Ascending aorta (tissue), 2 donors: ENCODE measurements at places on chromosomes 6 and 20. TPM values are rescaled to one million over a fixed set of nuclear protein-coding genes. Genes with fewer than 3 reads are reported as not detected.

The TGM3 gene
- total RNA-seq, result not detected

The FUT9 gene
- not detected for total RNA-seq

The CCN6 gene
- total RNA-seq, result not detected

DNA sequence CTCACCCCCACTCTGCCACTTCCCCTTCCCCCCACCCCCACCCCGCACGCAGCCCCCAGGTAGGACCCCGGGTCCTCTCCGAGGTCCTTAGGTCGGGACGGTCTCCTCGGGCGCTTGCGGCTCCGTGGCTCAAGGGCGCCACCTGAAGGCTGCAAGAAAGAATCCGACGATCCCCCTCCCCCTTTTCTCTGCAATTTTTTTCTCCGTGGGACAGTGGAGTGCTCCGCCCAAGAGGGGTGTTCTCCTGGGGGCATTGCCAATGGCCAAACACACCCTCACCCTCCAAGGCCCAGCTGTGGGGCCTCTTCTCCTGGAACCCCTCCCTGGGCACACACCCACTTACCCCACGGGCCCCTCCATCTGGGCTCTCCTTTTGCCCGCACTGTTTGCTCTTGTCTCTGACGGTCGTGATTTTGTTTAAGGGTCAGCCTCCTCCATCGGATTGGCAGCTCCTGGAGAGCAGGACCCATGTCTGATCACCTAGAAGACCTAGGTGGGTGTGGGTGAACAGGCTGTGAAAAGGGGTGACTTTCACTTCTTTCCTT lies 1.1 kb upstream of the TMEM74B start:
- H3K27ac ChIP-seq, result no peak overlapping the region
- H3K4me1 ChIP-seq, result peaks cover 4% of the 10 kb centered on the region
- peaks cover 7% of the 10 kb centered on the region for H3K27me3 ChIP-seq
- DNase-seq, result no peak
- peak overlapping the region; percentile 62 for H3K4me3 ChIP-seq

DNA sequence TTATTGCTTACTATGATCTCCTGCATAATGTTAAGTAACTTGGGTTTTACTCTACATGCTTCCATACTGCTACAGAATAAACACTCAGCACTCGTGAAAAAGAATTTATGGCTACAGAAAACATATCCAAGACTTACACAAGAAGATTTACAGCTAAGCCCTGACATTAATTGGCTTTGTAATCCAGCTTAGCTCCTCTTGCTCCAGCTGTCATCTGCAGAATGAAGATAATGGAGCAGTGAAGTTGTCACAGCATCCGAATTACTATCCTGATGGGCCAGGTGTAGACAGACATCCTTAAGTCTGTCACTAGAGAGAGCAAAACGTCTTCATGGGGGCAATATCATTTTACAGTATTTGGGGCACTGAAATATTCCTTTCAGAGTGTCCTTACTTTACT lies 155.3 kb downstream of the PRKN start:
- DNase-seq, result no peak
- no peak overlapping the region for H3K4me3 ChIP-seq
- H3K27ac ChIP-seq, result no peak overlapping the region
- no peaks in the 10 kb centered on the region for H3K36me3 ChIP-seq

DNA sequence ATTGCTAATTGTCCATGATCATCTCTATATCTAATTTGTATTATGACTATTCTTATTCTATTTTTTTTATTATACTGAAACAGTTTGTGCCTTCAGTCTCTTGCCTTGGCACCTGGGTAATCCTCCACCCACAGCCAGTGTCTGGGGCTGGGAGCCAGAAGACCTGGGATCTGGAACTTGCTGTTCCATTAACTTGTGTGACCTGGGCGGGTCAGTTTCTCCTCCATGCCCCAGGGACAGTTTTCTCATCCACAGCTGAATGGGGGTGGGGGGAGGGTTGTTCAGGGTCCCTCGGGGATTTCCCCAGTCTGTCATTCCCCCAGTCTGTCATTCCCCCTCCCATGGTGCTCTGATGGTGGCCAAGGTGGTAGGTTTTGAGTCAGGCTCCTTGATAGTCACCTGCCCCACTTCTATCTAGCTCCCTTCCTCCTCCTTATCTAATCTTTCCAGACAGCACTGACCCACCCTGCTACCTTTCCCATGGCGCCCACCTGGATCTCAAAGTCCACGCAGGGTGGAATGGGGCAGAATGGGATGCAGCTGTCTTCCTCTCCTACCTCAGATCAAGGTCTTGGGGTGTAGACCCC lies 10.9 kb downstream of the ITPR3 start:
- no peaks in the 10 kb centered on the region for H3K36me3 ChIP-seq
- no peak for DNase-seq
- H3K4me3 ChIP-seq, result no peak overlapping the region
- H3K27ac ChIP-seq, result no peak overlapping the region
- H3K27me3 ChIP-seq, result no peaks in the 10 kb centered on the region

GRCh38 chr6:76644231-76644630 lies 571.8 kb upstream of the IMPG1 start:
- no peak overlapping the region for H3K27ac ChIP-seq
- no peak overlapping the region for H3K4me3 ChIP-seq
- no peaks in the 10 kb centered on the region for H3K36me3 ChIP-seq

GRCh38 chr6:31734821-31735406 lies 1.4 kb downstream of the CLIC1 start:
- peaks cover 37% of the 10 kb centered on the region for H3K36me3 ChIP-seq
- peak overlapping the region; percentile 67 for H3K4me3 ChIP-seq
- no peaks in the 10 kb centered on the region for H3K27me3 ChIP-seq
- DNase-seq, result peak; percentile 53

- no peaks in the 10 kb centered on the region for H3K4me1 ChIP-seq
- no peak overlapping the region for H3K27ac ChIP-seq
- no peaks in the 10 kb centered on the region for H3K27me3 ChIP-seq
- DNase-seq, result no peak
Measured at GRCh38 chr6:53691252-53691651, 25.7 kb upstream of the KLHL31 start.

GRCh38 chr6:52547647-52548352 lies 29.1 kb downstream of the TRAM2 start:
- no peak for DNase-seq
- no peak overlapping the region for H3K4me3 ChIP-seq
- no peaks in the 10 kb centered on the region for H3K27me3 ChIP-seq
- H3K4me1 ChIP-seq, result peaks cover 83% of the 10 kb centered on the region

DNA sequence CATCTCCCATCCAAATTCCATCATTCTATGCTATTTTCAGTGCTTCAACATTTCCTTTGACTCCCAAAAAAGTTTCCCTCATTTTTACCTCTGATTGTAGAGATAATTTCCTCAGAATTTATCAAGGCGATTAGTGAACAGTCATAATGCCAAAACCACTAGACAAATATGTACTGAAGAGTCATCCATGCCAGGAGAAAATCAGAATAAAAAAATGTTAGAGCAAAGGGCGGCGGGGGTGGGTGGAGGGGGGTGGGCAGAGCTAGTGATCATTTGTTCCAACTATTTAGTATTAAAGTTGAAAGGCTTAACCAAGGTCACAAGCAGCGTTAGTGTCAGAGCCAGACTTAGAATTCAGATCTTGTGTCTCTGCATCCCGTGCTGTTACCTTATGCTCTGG lies 5.3 kb upstream of the ADGRF5 start:
- H3K27ac ChIP-seq, result no peak overlapping the region
- no peak for DNase-seq
- peaks cover 6% of the 10 kb centered on the region for H3K4me1 ChIP-seq

DNA sequence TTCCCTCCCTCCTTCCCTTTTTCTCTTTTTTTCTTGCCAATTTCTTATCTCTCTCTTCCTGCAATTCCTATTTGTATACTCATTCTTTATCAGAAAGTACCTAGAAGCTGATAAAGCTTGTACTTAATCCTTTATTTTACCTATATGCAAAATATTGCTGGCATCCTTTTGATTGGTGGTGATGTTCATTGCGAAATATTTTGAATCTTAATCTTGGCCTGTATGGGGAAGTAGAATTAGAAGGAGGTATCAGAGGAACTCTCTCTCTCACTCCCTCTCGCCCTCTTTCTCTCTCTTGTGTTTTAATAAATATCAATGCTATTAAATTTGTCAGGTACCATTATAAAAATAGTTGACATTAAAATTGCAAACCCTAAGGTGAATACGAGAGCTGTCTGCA lies 52.8 kb downstream of the UST start:
- H3K4me1 ChIP-seq, result peaks cover 9% of the 10 kb centered on the region
- no peak for DNase-seq
- no peak overlapping the region for H3K4me3 ChIP-seq

DNA sequence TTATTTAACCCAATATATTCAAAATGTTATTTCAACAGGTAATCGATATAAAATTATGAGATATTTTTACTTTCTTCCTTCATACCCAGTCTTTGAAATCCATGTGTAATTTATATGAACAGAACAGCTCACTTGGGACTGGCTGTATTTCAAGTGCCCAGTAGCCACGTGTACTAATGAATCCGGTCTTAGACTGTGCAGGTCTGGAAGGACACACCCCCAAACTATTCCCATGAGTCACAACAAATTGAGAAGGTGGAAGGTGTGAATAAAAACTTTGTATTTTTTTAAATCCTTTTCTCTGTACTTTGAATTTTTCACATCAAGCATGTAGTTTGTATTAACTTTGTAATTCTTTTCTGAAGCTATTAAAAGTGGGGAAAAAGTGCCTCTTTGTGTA lies 2.8 kb downstream of the UNC5CL start:
- no peak for DNase-seq
- H3K4me1 ChIP-seq, result no peaks in the 10 kb centered on the region
- no peak overlapping the region for H3K27ac ChIP-seq
- H3K36me3 ChIP-seq, result no peaks in the 10 kb centered on the region
- H3K27me3 ChIP-seq, result no peaks in the 10 kb centered on the region

GRCh38 chr6:26216359-26216885 lies 129.2 kb downstream of the HFE start:
- H3K36me3 ChIP-seq, result no peaks in the 10 kb centered on the region
- H3K4me3 ChIP-seq, result peak overlapping the region; percentile 55
- DNase-seq, result no peak

DNA sequence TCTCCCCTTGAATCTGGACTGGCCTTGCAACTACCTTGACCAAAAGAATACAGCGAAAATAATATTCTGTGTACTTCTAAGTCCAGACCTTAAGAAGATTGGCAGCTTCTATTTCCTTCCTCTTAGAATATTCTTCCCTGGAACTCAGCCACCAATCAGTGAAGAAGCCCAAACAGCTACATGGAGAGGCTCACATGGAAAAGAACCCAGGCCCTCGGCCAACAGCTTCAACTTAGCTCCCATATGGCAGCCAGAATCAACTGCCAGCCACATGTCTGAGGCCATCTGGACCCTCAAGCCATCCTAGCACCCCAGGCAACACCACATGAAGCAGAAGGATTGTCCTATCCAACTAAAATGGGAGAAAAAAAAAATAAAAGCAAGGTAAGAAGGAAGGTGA lies 178.8 kb downstream of the IBTK start:
- DNase-seq, result no peak
- H3K27ac ChIP-seq, result no peak overlapping the region
- no peaks in the 10 kb centered on the region for H3K27me3 ChIP-seq
- H3K4me1 ChIP-seq, result peaks cover 3% of the 10 kb centered on the region
- no peaks in the 10 kb centered on the region for H3K36me3 ChIP-seq

GRCh38 chr20:35731469-35731788 lies 10.6 kb downstream of the RBM39 start:
- H3K4me1 ChIP-seq, result peaks cover 5% of the 10 kb centered on the region
- no peak overlapping the region for H3K27ac ChIP-seq
- H3K4me3 ChIP-seq, result no peak overlapping the region
- H3K27me3 ChIP-seq, result no peaks in the 10 kb centered on the region
- peaks cover 87% of the 10 kb centered on the region for H3K36me3 ChIP-seq

- H3K4me3 ChIP-seq, result no peak overlapping the region
- no peaks in the 10 kb centered on the region for H3K27me3 ChIP-seq
- no peaks in the 10 kb centered on the region for H3K4me1 ChIP-seq
- H3K27ac ChIP-seq, result no peak overlapping the region
- no peaks in the 10 kb centered on the region for H3K36me3 ChIP-seq
- DNase-seq, result no peak
Measured at GRCh38 chr20:24049081-24049480, 60.5 kb upstream of the GGTLC1 start.

- H3K27me3 ChIP-seq, result no peaks in the 10 kb centered on the region
- no peaks in the 10 kb centered on the region for H3K4me1 ChIP-seq
- DNase-seq, result no peak
- no peak overlapping the region for H3K4me3 ChIP-seq
- H3K27ac ChIP-seq, result no peak overlapping the region
Measured at GRCh38 chr6:134678436-134678889, 271.4 kb downstream of the ALDH8A1 start.

DNA sequence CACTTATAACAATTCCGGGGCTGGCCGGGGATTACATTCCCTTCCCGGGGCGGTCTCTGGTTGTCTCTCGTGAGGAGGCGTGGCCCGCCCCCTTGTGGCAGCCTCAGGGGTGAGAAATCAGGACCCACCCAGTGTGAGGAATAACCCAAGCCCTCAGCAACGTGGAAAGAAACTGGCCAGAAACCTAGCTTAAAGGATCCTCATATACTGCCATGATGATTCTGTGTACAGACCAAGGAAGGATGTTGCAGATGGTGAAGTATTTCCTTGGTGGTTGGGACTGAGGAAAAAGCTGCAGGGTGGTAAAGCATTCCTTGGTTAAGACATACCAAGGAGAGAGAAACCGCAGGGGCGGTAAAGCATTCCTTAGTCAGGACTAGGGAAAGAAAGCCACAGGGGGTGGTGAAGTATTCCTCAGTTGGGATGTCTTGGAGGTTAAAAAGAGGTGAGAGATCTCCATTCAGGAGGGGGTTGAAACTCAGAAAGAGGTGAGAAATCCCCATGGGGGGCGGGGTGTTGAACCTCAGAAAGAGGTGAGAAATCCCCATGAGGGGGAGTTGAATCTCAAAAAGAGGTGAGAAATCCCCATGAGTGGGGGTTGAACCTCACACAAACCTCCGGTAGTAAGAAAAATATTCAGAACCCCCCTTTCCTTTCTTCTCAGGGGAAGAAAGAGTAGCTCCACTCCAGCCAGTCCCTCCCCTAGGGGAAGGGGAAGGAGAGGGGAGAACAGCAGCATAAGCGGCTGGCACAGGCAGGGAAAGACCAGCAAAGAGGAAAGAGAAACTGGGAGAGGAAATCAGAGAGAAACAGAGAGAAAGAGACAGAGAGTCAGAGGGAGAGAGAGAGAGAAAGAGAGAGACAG lies 238.1 kb downstream of the RNGTT start:
- H3K27ac ChIP-seq, result no peak overlapping the region
- H3K4me3 ChIP-seq, result no peak overlapping the region
- H3K36me3 ChIP-seq, result no peaks in the 10 kb centered on the region
- DNase-seq, result no peak
- no peaks in the 10 kb centered on the region for H3K4me1 ChIP-seq
